NCI-H2081 treated with DMSO at 0.1 percent for 48 hours (cell line): ENCODE measurements at places on chromosomes 7 and 10.

- no peak for DNase-seq
Observed at GRCh38 chr7:44324204-44324480, 1.3 kb downstream of the CAMK2B start.

- no peak for DNase-seq
Observed at GRCh38 chr7:133056370-133057238, 25.3 kb downstream of the CHCHD3 start.

DNA sequence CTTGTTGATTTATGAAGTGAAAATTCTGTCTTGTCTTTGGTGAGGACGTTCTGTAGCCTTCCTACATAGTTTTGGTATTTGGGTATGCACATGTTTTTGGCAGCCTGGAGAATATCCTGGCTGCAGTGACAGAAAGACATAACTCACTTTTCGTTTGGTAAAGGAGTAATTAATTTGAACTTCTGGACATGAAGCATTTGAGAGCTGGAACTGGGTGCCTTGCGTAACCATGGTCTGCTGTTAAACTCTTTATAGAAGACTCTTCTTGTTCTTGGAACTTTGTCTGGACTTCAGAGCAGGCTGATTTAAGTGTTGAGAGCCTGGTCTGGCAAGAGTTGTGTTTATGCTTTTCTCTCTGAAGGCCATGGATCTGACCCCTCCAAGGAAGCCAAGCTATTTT, 231.3 kb downstream of the LRMDA start:
- DNase-seq: no peak

- DNase-seq: no peak
Observed at GRCh38 chr10:127013691-127014473, 108.7 kb downstream of the DOCK1 start.

DNA sequence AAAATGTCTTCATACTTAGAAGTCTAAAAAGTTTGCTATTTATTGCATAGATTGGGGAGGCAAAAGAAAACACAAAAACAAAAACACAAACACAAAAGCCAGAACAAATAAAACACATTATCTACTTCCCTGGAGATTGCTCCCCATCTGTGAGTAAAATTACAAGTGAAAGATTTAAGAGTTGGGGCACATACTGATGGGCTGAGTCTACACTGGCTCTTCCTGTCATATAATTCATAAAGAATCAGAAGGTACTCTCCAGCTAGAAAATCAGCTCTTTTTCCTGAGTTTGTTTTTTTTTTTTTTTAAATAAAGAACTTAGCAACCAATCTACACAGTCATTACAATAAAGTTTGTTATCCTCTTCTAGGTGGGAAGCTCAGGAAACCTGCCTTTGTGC, 192.4 kb upstream of the LRRN3 start:
- DNase-seq: no peak

DNA sequence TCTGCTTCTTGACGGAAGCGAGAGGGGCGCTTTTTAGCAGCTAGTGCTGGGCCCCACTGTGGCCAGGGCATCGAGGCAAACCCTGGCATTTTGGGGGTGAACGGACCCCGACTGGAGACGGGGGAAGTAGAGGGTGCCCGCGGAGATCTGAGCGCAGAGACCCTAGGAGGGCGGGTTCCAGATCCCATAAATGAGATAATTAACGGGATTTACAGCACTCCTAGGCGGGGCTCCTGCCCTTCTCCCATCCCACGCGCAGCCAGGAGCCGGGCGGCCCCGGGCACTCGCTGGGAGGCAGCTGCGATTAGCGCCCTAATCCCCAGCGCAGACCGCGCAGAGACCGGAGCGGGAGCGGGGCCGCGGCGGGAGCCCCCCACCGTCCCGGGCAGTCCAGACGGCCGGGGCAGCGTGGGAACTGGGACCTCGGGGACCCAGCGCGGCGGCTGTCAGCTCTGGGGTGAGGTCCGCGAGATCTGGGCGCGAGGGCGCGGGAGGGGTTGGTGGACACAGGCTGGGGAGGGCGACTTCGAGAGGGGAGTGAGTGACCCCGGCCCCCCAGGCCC, 735 bp downstream of the JCAD start:
- DNase-seq: no peak

- DNase-seq: no peak
Observed at GRCh38 chr7:66152371-66153191, 37.9 kb downstream of the CRCP start.

DNA sequence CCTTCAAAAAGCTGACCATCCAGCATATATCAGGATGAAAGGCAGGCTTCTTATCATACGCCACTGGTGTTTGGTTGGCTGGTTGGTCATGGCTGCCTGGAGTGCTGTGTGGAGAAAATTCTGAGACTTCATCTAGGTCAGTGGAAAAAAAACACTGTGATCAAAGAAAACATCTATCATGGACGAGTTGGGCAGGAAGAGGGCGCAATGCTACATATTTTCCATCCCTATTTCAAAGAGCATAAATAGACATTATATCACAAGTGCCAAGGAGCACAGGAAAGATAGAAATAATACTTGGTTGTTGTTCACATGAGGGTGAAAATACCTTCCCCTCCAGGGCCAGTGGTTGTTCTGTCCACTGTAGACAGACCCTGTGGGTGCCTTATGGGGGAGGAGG, 128.4 kb upstream of the PLPP4 start:
- DNase-seq: no peak

DNA sequence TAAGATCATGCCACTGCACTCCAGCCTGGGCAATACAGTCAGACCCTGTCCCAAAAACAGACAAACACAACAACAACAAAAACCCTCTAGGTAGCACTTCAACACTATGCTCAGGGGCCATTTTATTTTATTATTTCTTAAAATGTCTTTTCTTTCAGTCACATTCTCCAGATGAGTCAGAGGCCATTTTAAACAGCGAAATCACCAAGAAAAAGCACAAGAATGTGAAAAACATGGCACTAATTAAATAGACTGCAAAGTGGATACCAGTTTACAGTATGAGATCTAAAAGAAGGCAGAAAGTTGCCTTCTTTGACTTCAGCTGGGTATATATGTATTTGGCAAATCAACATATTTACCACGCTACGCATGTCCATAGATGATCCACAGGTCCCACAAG, 6.1 kb upstream of the FGL2 start:
- no peak for DNase-seq

GRCh38 chr7:42457663-42458062, 220.7 kb upstream of the GLI3 start:
- no peak for DNase-seq

- no peak for DNase-seq
Observed at GRCh38 chr7:84088802-84089201, 105.8 kb downstream of the SEMA3A start.

DNA sequence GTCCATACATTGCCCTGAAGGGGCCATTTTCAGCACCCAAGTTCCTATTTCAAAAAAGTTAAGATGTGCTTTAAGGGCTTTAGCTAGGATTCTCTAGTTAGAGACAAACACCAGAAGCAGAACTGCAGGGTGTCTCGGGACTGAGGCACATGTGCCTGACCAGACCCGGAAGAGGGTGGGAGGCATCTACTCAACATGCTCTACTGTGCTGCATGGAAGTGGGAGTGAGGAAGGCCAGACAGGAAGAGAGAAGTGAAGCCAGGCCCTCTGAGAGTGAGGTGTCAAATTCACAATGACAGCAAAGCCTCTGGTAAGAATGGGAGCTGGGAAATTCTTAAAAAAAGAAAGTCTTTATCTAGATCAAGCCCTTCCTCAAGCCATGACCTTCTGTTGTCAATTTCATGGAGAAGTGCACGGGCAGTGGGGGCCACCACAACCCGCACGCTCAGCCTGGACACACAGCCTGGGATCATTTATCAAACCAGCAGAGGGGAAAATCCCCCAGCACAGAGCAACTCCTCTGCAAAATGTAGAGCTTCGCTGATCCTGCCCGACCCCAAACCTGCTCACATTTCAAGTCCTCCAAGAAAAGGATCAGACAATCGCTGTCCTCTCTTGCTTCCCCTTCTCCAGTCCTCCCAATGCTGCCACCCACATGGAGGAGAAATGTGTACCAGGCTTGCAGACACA, 38.7 kb downstream of the PLXNA4 start:
- DNase-seq: no peak

DNA sequence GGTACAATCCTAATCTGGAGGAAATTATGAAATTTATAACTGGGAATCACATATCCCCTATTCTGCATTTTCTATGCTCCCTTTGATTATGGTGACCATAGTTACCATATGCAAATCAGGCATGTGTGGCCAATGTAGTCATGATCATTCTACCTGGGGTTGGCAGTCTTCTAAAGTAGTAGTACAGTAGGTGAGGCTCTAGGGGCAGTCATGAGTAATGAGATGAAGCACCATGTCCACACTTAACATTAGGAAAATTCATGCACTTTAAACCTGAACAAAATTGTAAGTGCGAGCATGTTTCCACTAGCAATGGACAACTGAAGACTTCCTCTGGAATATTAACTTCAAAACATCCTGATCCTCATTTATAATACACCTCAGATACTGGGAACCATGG, 545.9 kb downstream of the SUGCT start:
- no peak for DNase-seq

- no peak for DNase-seq
Observed at GRCh38 chr10:90658791-90659190, 199.0 kb downstream of the HTR7 start.

GRCh38 chr7:121164247-121164646, 164.6 kb upstream of the WNT16 start:
- no peak for DNase-seq

DNA sequence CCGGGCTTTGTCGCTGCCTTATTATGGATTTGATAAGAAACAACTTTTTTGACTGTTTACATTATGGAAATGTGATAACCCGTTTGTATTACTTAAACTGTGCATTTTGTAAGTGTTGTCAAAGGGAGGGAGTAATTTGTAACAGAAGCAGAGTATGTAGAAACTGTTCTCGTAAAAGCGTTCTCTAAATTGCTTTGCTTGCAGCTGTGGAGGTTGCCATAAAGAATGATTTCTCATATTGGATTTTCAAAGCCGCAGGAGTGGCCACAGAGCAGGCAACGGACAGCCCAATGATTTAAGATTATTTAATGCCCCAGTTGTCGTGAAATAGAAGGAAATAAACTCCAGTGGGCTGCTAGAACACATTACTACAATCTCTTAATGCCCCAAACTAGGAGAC, 114.0 kb upstream of the INSYN2A start:
- no peak for DNase-seq

DNA sequence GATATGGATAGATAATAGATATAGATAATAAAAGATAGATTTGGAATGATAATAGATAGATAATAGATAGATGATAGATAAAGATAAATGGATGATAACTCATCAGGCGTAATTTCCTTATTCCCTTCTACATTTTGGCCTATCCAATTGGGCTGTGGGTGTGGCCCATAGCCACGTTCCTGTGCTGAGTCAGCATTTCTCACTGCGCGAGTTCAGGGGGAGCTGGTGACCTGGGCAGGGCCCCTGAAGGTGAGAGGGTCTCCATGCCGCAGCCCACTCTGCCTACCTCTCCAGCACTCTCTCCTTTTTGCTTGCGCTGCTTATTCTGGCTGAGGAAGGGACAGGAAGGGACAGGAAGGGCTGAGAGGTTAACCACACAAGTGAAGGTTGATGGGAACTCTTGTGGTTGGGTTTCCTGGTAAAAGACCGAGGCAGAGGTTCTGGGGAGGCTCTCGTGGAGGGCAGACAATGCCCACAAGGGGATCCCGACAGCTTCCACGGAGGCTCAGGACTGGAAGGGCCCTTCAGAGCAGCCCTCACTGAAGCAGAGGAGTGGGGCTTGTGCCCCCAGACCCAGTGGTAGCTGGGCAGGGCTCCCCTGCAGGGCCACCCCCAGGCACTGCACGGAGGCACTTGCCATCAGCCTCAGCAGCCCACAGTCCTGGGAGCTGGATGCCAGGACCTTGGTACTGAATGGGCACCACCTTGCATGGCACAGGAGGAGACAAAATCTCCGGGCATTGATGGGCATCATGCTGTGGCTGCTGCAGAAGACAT, 247.3 kb upstream of the PITRM1 start:
- no peak for DNase-seq

DNA sequence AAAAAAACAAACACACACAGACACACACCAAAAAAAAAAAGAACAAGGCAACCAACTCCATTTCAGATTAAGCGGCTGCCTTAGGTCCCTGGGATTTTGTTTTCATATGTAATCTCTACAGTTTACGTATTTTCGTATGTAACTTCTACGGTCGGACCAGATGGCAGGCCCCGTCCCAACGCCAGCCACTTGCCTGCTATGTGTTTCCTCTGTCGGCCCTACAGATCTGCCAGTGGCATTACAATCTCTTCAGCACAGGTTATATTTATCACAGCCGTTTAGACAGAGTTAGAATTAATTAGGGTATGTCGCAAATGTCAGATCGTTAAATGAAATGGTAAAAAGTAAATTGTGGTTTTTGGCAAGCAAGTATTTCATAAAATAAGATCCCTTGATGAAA, 99.3 kb downstream of the DNAJB6 start:
- no peak for DNase-seq

- DNase-seq: no peak
Observed at GRCh38 chr7:12943781-12944180, 256.3 kb downstream of the ARL4A start.

- no peak for DNase-seq
Observed at GRCh38 chr7:7304705-7305450, 122.5 kb downstream of the C1GALT1 start.

DNA sequence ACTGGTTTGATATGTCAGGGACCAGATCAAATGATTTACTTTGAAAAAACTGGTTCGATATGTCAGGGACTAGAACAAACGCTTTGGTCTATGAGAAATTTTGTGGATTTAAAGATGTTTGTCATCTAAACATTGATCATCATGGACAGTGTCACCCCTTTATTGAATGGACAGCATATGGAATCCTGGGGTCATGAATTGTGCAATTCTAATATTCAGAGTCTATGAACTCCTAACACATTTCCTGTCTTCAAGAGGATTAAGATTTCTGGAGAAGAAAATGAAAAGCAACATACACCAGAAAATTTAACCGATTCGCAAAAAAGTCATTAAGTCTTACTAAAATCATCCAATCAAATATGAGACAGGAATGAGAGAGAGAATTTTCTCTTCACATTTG, 106.4 kb upstream of the FAM133B start:
- no peak for DNase-seq
